ENCODE measurements at places on chromosomes 6 and 20.

GRCh38 chr6:4371207-4371921 is 236.0 kb upstream of the ECI2 start:
- peak; percentile 92 for DNase-seq

GRCh38 chr6:106422534-106422933 is 62.0 kb downstream of the CRYBG1 start:
- DNase-seq, result peak; percentile 32

- no peak for DNase-seq
Observed at GRCh38 chr20:38089500-38089899, 56.0 kb downstream of the RPRD1B start.

DNA sequence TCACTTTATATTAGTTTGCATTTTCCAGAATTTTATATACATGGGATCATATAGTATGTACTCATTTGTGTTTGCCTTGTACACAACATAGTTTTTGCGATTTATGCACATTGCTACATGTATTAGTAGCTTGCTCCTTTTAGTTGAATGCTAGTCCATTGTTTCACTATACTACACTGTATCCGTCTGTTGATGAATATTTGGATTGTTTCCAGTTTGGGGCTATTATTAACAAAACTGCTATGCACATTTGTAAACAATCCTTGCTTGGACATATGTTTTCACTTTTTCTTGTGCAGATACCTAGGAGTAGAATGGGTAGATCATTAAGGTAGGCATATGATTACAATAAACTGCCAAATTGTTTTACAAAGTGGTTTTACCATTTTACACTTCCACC is 3.9 kb upstream of the LRRC1 start:
- no peak for DNase-seq

- peak; percentile 95 for DNase-seq
Observed at GRCh38 chr6:160972111-160972510, 19.5 kb upstream of the MAP3K4 start.

GRCh38 chr6:95530176-95530819 is 47.0 kb upstream of the MANEA start:
- no peak for DNase-seq

DNA sequence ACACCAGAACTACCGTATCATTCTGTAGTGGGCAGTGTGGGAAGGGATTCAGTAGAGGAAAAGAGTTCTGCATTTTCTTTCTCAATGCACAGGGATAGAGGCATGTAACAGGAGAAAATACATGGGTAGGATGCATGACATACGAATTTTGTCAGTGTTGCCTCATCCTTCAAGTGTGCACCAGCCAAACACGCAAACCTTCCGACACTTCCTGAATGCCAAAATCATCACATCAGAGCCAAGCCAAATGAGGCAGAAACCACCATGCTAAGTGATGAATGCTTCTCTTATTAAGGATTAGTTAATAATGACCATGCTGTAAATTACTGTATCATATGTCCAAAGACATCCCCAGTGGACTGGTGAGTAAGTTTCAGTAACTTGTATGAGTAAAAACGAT is 27.3 kb downstream of the RAMACL start:
- DNase-seq, result peak; percentile 65

- DNase-seq, result peak; percentile 92
Observed at GRCh38 chr6:156662025-156662445, 115.1 kb upstream of the ARID1B start.

DNA sequence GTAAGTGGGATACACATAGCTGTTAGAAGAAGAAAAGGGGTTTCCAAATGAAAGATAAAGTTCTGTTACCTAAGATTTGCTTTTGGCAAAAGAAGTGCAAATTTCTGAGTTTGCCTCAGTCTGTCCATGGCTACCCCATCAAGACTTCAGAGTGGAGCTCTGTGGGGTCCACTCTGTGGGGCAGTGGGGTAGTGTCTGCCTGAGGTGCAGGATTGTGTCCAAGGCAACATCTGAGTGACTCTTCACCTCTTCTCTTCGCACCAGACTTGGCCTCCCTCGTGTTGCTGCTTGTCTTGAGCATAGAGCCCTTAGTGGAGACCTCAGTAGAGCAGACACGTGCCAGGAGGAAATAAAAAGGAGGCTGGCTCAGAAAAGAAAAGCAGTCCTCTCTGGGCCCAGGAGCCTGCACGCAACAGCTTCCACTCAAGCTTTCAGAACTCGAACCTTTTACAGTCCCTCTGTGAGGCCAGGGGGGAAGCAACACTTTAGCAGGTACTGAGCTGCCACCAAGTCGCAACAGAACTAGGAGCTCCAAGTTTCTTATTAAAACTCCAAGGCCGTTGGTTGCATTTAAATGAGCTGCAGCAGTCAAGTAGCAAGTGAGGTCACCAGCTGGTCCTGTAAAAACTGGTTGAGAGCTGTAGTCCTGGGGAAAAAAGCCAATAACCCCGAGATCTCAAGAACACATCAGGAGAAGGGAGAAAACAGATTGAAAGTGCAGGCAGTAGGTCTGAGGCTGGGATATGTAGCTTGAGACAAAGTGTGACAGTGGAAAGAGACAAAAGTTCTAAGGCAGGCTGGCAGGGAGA is 413.5 kb downstream of the CDC5L start:
- DNase-seq, result peak; percentile 10
